Ovary (tissue), 10 donors: ENCODE measurements at places on chromosomes 1 and 21. TPM values are rescaled to one million over a fixed set of nuclear protein-coding genes. Genes with fewer than 3 reads are reported as not detected.

DNA sequence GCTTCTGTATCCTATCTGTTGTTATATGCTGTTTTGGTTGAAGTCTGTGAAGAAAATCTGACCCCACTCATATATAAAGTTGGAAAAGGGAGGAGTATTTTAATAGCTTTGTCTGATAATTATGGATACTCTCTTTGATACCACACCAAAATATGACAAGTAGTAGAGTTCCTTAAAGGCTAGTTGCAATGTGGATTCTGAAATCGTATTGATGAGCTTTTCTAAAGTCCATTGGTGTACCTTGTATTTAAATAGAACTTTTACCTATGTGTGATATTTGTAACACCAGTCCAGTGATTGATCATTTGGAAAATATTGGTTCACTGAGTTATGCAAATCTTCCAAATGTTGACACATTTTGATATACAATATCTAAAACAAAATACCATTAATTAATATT lies 7.7 kb downstream of the GAS5 start:
- no peak for DNase-seq

Gene SLX9
- 5.6 TPM for polyA plus RNA-seq

Gene CYYR1
- 16.0 TPM for polyA plus RNA-seq

DNA sequence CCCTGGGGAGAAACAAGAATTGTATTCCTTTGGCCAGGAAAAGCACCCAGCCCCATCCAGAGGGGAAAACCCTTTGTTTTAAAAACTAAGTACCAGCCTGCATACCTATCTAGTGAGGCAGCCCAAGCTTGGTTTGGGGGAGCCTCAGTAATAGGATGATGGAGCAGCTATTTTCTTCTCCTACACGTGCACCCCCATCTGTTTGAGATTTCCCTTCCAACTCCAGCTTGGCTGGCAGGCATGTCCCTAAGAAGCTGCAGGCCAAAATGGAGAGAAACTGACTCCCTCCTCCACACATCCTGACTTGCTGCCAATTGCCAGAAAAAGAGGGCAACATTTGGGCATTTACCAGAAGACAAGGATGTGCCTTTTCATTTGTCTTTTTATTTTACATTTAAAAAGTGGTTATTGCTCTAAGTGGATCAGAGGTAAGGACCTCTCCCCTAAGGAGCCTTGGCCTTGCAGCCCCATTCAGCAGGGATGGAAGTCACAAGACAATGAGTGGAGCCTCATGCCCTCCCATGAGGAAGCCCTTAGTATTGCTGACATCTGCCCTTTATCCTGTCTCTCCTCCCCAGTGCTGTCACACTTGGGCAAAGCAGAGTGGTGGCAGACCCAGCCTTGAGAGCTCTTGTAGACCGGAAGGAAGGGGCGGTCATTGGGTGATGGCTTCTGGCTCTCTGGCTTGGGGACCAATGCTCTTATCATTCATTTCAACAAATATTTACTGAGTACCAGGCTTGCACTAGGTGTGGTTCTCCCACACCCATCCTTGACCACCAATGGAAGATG lies 8.6 kb downstream of the FNDC5 start:
- no peak for DNase-seq

GRCh38 chr1:228884196-228884595 lies 148.9 kb downstream of the RHOU start:
- no peak for DNase-seq

DNA sequence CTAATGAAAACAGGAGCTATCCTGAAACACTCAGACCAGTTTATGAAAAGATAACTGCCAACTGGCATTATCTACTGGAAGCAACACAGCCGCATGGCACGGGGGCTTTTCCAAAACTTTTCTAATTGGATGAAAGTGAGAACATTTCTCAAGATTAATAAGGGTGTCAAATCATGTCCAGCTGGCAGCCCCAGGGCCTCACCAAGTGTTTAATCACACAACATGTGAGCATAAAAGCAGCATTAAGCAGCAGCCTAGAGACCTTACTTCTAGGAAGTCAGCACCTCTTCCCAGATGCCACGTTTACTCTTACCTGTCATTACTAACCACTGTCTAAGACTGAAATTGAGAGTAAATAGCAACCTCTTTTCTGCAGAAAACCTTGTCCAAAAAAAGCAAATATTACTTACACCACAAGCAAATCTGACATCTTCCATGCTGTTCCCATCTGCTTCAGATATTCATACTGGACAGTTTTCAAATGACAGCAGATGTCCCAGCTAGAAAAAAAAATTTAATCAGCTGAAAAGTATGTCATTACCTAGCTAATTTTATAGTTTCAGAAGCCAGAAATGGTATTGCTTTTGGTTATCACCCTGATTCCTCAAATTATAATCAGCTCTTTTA lies 341.5 kb upstream of the ZP4 start:
- no peak for DNase-seq

- no peak for DNase-seq
Measured at GRCh38 chr1:53460211-53460634, 1.0 kb downstream of the DMRTB1 start.

GRCh38 chr21:46120301-46121285 lies 22.7 kb downstream of the COL6A2 start:
- peak; percentile 33 for DNase-seq

- no peak for DNase-seq
Measured at GRCh38 chr1:230268371-230269170, 157.6 kb downstream of the PGBD5 start.

Gene FAM177B
- 0.55 TPM for polyA plus RNA-seq

- no peak for DNase-seq
Measured at GRCh38 chr1:226779561-226779960, 40.5 kb upstream of the ITPKB start.

- no peak for DNase-seq
Measured at GRCh38 chr1:236702791-236703394, 16.6 kb downstream of the ACTN2 start.

GRCh38 chr1:206588492-206588891 lies 23.8 kb downstream of the EIF2D start:
- no peak for DNase-seq

DNA sequence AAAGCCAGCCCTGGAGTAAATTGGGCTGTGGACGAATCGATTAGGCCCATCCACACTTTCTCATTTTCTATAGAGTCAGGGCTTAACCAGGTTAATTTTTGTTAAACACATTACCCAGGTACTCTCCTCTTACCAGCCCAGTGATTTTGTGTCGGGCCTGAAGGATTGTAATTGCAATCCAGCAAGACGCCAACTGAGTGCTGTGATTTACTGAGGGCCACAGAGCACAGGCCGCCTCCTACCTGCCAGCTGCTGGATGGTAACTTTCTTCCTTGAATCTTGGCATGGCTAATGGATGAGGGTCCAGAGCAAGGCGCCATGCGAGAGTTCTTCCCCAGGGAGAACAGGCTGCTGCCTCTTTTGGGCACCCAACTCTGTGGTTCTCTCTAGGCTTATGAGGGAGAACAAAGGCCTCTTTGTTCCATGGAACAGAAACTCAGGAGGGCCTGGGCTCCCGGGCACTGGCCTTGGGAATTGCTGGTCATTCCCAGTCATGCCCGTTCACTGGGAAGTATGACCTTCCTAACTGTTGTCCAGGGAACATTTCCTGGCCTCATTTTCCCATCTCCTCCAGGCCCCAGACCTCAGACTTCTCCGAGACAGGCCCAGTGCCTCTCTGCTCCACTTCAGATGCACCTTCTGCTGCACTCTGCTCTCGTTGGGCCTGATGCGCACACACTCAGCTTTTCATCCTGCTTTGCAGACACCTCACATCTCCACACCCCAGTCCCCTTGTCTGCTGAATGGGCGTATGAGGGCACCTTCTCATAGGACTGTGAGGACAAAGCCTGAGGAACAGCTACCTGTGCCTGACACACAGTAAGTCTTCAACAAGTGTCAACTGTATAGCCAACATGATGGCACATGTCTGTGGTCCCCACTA lies 57.3 kb downstream of the SYF2 start:
- DNase-seq: no peak

Gene UBL4B
- polyA plus RNA-seq: 0.31 TPM

DNA sequence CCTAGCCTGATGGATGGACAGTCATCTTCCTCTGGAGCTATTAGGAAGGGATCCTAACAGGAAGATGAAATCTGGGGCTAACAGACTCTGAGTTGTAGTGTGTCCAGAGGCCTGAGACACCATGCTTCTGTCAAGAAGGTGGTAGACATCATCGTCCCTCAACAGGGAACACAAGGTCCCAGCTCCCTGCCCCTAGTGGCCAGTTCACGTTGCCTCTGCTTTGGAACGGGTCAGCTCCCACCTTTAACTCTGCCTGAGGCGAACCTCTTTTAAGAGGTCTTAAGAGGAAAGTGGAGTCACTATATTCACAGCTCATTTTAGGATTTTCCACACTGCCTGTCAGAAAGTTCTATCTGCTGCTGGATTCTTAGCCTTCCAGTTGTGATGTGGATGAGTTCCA lies 28.3 kb downstream of the LRRC71 start:
- DNase-seq: no peak

Gene ALX3
- polyA plus RNA-seq: 0.36 TPM

Gene HLX
- 9.4 TPM for polyA plus RNA-seq

GRCh38 chr1:230632273-230632873 lies 9.9 kb upstream of the COG2 start:
- DNase-seq: no peak

DNA sequence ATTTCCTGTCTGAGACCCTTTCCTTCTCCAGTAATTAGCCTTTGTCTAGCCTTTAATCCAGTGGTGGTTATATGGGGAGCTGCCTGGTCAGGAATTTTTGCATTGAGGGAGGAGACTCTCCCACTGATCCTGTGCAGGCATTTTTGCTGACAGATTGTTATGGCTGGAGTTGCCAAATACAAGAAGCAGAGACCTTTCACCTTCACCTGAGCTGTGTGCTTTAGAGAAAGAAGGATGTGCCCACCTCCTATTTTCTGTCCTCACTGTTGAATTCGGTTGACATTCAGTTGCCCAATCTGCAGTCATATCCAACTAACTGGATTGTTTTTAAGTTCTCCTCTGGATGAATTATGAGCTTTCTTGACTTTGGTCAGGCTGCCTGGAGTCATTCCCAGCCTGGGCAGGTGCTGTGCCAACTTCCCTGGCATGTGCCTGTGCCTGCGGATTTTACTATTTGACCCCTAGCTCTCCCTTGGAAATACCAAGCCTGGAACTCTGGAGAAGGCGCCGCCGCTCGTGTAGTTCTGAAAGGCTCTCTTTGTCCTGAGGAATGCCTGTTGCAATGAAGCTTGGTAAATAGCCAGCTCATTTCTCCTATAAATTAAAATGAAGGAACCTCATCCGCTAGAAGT lies 143.9 kb downstream of the NOS1AP start:
- DNase-seq: no peak

Gene TAS1R1
- not detected for polyA plus RNA-seq

GRCh38 chr1:100115524-100115923 lies 17.2 kb downstream of the SASS6 start:
- no peak for DNase-seq

Gene SHCBP1L
- polyA plus RNA-seq: not detected

Gene ETNK2
- polyA plus RNA-seq: 22.3 TPM

GRCh38 chr1:169680377-169681019 lies 30.9 kb downstream of the SELL start:
- no peak for DNase-seq

DNA sequence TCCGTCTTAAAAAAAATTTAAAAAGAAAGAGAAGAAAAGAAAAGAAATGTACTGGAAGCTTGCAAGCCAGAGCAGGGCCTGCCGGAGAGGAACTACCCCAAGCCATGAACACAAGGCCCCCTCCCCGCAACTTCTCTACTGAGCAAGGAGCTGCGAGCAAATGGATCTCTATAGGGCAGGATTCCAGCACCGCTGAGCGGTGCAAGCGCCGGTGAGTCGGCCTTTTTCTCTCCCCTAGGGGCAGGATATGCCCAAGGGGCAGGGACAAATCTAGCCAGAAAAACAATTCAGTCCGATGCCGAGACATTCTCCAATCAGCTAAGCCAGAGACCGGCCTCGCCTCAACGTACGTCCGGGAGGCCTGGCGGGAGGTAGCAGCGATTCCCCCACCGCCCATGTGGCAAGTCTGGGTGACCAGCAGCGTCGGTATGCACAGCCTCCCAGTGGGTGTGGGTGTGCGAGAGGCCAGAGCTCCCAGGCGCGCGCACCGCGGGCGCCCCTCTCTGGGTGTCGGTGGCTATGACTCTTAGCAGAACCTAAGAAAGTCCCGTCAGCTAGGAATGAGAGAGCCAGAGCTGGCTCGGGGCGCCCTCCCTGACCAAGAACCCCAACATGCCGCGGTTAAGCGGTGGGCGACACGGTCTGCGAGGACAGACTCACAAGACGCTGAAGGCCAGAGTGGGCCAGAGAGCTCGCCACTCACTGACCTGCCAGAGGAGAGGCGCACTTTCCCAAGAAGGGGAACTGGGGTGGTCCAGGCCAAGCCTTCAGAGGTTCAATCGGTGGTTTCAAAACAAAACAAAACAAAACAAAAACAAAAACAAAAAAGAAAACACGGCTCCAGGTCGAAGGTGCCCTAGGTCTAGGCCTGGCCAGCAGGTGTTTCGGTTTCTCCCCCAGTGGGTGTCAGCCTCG lies 1.9 kb downstream of the CSMD2 start:
- no peak for DNase-seq

- DNase-seq: no peak
Measured at GRCh38 chr1:36366091-36366661, 19.5 kb downstream of the STK40 start.

Gene C1orf210
- polyA plus RNA-seq: not detected

GRCh38 chr1:192513697-192514096 lies 61.9 kb upstream of the RGS1 start:
- no peak for DNase-seq

DNA sequence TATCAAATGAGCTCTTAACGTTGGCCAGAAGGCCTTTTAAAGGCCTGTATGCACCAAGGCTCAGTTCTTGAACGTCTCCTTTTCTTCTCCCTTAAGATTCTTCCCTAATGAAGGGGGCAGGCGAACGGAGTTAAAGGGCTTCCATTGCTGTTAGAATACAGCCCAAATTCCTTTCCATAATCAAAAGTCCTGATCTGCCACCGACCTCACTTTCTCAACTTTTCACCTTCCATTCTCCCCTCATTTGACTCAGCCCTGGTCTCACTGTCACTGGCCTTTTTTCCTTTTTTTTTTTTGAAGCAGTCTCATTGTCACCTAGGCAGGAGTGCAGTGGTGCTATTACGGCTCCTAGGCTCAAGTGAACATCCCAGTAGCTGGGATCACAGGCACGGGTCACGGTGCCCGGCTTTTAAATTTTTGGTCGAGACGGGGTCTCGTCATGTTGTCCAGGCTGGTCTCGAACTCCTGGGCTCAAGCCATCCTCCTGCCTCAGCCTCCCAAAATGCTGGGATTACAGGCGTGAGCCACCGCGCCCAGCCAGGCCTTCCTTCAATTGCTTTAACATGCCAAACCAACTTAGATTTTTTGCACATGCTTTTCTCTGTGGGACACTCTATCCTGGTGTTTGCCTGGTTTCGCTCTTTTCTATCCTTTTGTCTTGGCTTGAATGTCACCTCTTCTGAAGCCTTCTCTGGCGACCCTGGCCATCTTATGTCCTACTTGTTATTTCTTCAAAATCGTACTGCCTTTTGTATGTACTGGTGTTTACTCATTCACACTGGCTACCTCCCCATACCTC lies 612 bp upstream of the CMPK1 start:
- DNase-seq: no peak

DNA sequence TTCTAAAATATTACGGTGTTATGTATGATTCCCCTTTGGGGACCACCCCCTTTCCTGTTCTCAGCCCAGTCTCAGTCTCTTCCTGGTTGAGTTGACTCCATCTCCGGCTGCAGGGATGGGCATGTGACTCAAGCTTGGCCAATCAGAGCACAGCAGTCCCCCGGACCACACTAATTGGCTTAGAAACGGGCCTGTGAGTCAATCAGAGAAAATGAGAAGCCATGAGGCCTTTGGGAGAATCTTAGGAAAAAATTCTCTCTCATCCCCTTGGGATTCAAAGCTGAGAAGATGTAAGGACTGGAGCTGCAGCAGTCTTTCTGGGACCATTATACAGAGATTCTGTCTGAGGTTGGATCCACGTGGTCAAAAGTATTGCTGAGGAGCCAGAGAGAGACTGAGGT lies 10.7 kb upstream of the FHAD1 start:
- no peak for DNase-seq

Gene BRDT
- 0.17 TPM for polyA plus RNA-seq
